M059J (cell line): ENCODE measurements at places on chromosomes 12 and 14. TPM values are rescaled to one million over a fixed set of nuclear protein-coding genes. Genes with fewer than 3 reads are reported as not detected.

The FOXN4 gene
- not detected in 2 replicates for total RNA-seq

The SOCS4 gene
- total RNA-seq = 12.5 and 14.1 TPM in 2 replicates

The RNU7-1 gene
- total RNA-seq = not detected in 2 replicates

The ABCD2 gene
- total RNA-seq = 0.02 TPM in 1 of 2 replicates, not detected in the other

The CRACR2A gene
- not detected in 2 replicates for total RNA-seq

The SLCO1A2 gene
- 0.49 and 1.1 TPM in 2 replicates for total RNA-seq

The RTL1 gene
- 0.02 TPM in 1 of 2 replicates, not detected in the other for total RNA-seq

The FLVCR2 gene
- 0.22 TPM in 1 of 2 replicates, not detected in the other for total RNA-seq

- peak; percentile 26 for DNase-seq
Observed at GRCh38 chr14:63902375-63902976, 49.7 kb downstream of the SYNE2 start.

DNA sequence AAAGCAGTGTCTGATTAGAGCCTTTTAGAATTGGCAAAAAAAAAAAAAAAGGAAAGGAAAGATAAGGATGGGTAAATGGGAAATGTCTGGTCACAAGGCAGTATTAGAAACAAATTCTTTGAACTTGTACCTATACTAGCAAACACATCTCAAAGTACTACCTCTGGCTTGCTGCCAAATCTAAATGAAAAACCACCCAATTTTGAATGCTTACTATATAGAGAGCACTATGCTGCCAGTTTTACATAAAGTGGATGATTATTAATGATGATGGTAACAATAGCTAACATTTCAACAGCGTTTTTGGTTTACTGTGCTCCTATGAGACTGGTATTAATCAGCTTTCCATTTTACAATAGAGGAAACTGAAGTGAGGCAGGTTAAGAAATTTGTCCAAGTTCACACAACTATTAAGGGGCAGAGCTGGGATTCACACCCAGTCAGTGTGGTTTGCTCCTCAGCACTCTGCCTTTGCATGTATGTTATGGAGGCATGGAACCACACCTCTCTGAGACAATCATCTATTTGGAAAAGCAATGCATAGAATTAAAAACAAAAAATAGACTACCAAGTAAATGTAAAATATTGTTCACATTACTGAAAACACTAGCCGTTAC, 34.2 kb downstream of the ATP2B1 start:
- no peak for DNase-seq

DNA sequence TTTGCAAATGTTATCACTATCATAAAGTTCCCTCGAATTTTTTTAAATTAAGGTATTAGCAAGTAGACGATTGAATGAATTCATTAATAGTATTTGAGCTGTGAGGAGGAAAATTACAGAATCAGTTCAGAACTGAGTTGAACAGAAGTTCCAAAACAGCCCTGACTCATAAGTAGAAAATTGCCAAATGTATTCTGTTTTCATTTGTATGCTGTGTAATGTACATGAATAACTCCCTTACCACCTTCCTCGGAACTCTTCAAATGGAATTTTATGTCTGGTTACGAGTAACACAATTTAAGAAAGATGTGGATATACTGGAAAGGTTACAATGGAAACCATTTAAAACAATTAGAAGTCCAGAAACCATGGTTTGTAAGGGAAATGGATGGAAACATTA, 283.3 kb upstream of the FAR2 start:
- DNase-seq = no peak

DNA sequence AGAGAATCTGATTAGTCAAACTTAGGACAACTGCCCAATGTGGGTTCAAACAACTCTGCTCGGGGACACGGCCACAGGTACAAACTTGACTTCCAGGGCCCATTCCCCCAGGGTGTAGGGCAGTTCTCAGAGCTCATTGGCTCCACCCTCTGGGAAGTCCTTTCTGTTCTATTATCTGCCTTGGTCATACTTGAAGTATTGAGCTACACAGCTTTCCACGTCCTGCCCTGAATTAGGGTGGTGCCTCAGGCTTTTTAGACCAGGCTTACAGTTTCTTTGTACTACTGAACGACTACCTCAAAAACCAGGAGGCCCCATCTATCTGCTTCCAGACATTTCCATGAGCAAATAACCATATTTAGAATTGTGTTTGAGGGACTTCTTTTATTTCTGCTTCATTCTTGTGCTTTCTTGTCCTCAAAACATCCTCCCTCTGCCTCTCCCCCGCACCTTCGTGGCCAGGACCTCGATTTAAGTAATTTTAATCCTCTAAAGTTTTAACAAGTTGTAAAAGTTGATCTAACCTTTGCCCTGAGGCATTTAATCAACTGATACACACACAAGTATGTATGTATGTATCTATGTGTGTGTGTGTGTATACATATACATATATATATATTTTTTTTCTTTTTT, 281.7 kb upstream of the AMIGO2 start:
- peak; percentile 56 for DNase-seq

- DNase-seq = no peak
Observed at GRCh38 chr12:5031958-5032357, 11.7 kb upstream of the KCNA5 start.

GRCh38 chr12:109736552-109737108, 23.0 kb downstream of the FAM222A start:
- DNase-seq = peak; percentile 51

- no peak for DNase-seq
Observed at GRCh38 chr12:93048656-93049055, 119.6 kb upstream of the EEA1 start.

- no peak for DNase-seq
Observed at GRCh38 chr14:101349108-101349507, 212.2 kb upstream of the DIO3 start.

- DNase-seq = no peak
Observed at GRCh38 chr14:31935391-31935790, 141.7 kb upstream of the ARHGAP5 start.

DNA sequence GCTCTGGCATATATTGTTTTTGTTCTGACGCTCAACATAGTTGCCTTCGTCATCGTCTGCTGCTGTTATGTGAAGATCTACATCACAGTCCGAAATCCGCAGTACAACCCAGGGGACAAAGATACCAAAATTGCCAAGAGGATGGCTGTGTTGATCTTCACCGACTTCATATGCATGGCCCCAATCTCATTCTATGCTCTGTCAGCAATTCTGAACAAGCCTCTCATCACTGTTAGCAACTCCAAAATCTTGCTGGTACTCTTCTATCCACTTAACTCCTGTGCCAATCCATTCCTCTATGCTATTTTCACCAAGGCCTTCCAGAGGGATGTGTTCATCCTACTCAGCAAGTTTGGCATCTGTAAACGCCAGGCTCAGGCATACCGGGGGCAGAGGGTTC, 77.0 kb downstream of the GTF2A1 start:
- DNase-seq = no peak

DNA sequence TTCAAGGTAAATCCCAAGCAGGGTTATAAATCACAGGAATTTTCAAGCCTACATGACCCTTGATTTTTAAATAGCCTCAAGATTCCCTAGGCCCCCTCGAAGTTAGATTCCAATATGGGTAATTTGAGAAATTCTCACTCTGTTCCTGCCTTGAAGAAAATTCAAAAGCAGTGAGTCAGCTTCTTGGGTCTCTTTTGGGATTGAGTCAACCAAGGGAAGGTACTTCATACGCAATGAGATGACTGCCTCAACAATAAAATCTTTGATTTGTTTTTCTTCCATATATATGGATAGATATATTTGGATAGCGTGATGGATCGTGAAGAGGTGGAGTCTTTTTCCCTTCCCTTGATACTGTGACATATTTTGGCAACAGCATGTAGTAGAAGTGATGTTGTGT, 180.4 kb upstream of the ATP2B1 start:
- peak; percentile 62 for DNase-seq

- no peak for DNase-seq
Observed at GRCh38 chr12:40375076-40375475, 150.3 kb downstream of the LRRK2 start.

DNA sequence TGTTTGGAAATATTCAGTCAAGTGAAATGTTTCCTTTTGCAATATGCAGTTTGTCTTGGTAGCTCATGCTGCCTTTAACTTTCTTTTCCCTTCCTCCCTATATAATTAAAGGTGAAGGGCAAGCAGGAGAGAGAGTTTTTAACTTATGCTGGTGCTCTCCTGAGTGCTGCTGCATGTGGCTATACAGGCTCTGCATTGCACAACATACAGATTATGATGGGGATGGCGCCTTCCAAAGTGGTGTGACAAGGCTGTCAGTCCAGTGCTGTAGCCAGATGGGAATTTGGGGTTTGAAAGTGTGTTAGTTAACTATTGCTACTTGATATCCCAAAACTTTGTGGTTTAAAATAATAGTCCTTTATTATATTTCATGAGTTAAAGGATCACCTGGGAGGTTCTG, 199.0 kb downstream of the ATP23 start:
- no peak for DNase-seq

DNA sequence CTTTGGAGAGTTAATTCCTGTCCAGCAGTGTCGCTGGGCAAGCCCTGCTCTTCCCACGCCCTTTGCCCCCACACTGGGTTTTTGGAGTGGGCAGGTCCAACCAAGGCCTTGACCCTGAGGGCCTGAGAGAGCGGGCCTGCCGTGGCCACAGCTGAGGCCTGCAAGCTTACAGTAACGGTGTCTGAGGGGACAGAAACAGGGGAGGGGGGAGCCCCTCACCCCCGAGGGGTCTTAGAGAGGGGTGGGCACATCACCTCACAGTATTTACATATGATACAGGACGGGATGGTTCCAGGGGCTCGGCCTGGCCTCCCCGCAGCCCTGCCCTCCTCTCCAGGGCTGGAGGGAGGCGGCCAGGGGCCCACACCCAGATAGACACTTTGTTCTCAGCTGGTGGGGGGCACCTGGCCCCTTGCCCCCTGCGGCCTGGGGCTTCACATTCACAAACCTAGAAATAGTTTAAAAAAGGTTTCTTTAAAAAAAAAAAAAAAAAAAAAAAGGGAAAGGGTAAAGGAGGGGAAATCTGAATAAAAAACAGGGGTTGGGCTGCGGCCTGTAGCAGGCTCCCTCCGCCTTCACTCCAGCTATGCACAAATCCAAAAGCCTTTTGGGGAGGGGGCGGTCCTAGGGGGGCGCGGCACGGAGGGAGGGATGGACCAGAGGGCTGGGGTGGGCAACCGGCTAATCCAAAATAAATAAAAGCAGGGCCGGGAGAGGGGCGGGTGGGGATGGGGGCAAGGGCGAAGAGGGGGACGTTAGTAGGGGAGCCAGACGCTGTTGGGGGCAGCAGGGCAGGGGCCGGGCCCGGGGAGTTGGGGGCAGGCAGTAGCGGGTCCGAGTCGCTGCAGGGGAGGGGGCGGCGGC, 14.8 kb upstream of the PLA2G1B start:
- DNase-seq = no peak

GRCh38 chr14:87785897-87786296, 207.1 kb downstream of the GALC start:
- DNase-seq = no peak

GRCh38 chr14:103594265-103594664, 31.5 kb downstream of the COA8 start:
- DNase-seq = peak; percentile 93

DNA sequence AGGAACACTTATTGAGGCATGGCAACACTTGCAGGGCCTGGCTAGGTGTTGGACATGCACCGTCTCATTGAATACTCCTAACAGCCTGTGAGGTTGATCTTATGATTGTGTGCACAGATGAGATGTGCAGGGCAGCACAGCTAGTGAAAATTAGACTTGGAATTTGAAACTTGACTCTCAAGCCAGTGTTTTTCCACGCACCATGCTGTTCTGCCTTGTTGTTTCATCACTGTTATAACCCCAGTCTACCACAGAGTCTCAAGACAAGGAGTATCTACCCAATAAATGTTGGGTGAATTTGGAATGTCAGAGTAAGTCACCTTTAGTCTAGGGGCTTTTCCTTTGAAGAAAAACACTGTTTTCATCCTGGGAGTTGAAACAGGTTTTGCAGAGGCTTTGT, 55.8 kb upstream of the LRIG3 start:
- no peak for DNase-seq

GRCh38 chr14:79502136-79502750, 709.1 kb downstream of the DIO2 start:
- DNase-seq = no peak

DNA sequence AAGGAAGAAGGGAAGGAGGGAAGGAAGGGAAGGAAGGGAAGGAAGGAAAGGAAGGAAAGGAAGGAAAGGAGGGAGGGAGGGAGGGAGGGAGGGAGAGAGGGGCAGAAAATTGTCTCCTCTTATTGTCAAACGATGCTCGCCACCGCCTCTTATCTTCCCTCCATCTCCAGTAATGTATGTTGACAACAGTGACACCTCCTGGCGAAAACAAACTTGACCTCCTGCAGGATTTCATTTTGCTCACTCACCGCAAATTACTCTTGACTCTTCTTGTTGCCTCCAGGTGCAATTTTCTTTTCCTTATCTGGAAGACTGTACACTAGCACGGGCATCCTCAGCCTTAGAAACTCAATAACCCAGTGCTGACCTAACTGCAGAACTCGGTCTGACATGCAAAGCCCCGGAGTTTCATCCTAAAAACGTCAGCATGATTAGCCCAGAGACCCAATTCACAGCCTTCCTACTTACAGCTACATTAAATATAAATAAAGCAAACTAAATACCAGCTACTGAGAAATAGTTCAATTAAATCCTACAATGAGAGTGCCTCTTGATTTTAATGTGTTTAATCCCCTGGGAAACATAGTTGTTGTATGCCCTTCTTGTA, 512.4 kb upstream of the TMPO start:
- DNase-seq = peak; percentile 22

DNA sequence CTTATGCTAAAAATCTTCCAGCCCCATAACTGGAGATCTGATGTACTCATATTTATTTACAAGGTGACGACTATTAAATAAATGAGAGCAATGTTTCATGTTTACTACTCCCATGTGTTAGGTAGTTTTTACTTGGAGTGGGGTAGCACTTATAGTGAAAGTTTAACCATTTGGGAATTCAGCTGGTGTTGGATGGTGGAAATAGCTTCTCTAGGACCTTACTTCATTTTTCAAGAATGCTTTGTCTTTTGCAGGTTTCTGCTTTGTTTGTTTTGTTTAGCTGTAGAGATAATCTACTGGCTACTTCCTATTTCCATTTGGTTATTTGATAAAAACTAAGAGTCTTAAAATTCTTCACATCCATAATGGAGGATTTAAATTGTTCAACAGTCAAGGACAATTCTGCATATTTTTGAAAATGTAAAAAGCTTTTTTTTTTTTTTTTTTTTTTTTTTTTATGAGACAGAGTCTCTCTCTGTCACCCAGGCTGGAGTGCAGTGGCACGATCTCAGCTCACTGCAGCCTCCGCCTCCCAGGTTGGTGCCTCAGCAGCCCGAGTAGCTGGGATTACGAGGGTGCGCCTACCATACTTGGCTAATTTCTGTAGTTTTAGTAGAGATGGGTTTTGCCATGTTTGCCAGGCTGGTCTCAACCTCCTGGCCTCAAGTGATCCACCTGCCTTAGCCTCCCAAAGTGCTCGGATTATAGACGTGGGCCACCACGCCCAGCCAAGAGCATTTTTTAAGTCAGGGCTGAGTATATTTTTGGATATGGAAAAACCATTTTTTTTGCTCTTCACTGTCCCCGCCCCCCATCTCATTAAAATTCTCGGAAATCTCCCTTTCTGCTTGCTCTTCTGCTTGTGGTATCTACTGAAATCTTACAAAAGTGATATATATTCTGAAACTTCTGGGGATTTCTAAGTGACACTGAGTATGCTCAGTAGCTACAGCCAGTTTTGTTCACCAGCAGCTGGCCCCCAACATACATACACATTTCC, 1.4 kb upstream of the ABCD2 start:
- no peak for DNase-seq

- DNase-seq = no peak
Observed at GRCh38 chr12:131095826-131096680, 142.3 kb downstream of the ADGRD1 start.

- DNase-seq = no peak
Observed at GRCh38 chr14:23164250-23164649, 19.2 kb downstream of the SLC7A8 start.

- DNase-seq = peak; percentile 52
Observed at GRCh38 chr12:62898526-62898925, 36.4 kb downstream of the PPM1H start.

GRCh38 chr14:53701108-53701875, 255.3 kb downstream of the BMP4 start:
- DNase-seq = no peak
